Stimulated activated memory B cell treated with anti-CD40 and anti-IgM and Interleukin-4, amounts not matched to agents 10 μg/mL and 1 μg/mL and 100 μg/mL, for 72 hours (primary cell): ENCODE measurements at places on chromosomes 6 and 20.

DNA sequence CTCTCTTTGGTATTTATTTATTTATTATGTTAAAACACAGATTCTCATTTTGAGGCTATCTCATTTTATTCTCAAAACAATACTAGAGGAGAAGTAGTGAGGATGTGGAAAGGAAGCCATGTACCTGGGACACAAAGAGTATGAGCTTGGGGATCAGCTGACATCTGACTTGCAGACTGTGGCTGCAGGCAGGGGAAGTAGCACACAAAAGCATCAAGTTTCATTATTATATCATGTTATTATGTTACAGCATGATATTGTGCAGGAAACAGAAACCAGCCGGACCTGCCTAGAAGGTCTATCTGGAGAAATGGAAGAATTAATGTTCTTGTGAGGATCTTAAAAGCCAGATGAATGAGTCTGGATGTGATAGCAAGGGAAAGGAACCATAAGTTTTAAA lies 248.2 kb downstream of the KHDC1L start:
- peak; percentile 68 for ATAC-seq

- peak; percentile 94 for ATAC-seq
These were observed 120.8 kb downstream of the BACH2 start for GRCh38 chr6:90175627-90176538.

- no peak for ATAC-seq
These were observed 622.2 kb downstream of the DOK5 start for GRCh38 chr20:55097621-55098020.

GRCh38 chr6:83870649-83871048 lies 11.2 kb downstream of the CYB5R4 start:
- ATAC-seq, result no peak

DNA sequence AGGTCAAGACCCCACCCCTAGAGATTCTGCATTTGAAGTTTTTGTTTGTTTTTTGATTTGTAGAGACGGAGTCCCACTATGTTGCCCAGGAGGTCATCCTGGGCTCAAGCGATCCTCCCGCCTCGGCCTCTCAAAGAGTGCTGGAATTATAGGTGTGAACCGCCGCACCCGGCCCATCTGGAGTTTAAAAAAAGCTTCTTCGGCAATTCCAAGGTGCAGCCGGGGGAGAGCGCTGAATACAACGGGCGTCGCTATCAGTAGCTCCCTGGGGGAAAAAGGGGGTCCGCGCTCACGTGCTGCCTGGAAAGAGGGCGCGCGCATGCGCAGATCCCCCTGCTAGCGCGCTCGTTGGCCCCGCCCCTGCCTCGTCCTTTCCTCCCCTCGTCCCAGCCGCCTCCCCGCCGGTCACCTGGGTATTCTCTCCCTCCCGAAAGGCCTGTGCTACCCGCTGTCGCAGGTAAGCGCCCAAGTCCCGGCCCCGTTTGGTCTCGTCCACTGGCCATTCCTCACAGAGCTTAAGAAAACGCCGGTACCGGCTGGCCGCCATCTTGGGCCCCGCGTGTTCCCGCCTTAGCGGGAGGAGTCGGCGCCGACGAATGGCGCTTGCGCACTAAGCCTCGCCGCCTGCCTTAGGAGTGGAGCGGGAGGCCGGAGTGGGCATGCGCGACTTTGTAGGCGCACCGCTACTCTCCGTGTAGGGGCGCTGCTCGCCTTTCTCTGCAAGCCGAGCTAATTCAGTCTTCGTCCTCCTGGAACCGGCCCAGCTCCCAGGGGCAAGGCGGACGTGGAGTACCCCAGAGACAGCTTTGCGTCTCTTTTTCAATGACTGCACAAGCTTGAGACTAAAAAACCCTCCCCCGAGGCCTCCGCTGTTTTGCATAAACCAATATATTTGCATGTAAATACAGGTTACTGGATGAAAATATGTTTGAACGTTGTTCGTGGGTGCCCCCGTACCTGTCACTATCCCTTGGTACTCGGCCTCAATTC lies at the start of gene UQCC2:
UQCC2 (minus strand) TSS at position 561 of the 990 bp plus-strand sequence; CDS start at position 547, 14 bp downstream.
- peak; percentile 96 for ATAC-seq

DNA sequence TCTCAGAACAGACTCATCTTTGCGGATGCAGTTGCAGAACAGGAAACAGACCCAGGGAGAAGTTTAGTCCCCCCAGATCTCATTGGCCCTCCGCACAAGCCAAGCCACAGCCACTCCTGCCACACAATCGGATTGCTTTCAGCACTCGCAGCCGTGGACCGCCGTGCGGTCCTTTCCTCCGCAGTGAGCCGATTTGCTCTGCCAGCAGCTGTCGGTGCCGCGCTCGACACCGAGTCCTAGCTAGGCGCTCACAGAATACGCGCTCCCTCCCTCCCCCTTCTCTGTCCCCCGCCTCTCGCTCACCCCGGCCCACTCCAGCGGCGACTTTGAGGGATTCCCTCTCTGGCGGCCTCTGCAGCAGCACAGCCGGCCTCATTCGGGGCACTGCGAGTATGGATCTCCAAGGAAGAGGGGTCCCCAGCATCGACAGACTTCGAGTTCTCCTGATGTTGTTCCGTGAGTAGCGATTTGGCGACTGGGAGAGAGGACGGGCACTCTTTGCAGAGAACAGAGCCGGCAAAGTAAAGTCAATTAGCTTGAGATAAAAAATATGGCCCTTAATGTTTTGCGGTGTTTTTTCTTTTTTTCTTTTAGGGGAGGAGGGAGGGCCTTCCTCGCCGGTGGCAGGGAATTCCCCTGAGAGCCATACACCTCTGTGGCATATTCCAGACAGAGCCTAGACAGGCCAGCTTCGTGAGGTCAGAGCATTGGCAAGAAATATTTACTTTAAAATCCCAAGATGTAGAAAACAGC lies at the start of gene LAMP5:
LAMP5 (plus strand) TSS at position 130 of the 753 bp plus-strand sequence; CDS start at position 393, 263 bp downstream.
- no peak for ATAC-seq

GRCh38 chr20:8438748-8439147 lies 306.7 kb downstream of the PLCB1 start:
- ATAC-seq, result no peak

- ATAC-seq, result no peak
These were observed 427.3 kb upstream of the FLRT3 start for GRCh38 chr20:14764511-14765369.

- no peak for ATAC-seq
These were observed 31.8 kb downstream of the PXDC1 start for GRCh38 chr6:3719462-3720308.

- ATAC-seq, result no peak
These were observed 68.9 kb upstream of the PHACTR2 start for GRCh38 chr6:143608906-143609305.

- ATAC-seq, result no peak
These were observed 41.9 kb downstream of the KCTD20 start for GRCh38 chr6:36484736-36485135.

DNA sequence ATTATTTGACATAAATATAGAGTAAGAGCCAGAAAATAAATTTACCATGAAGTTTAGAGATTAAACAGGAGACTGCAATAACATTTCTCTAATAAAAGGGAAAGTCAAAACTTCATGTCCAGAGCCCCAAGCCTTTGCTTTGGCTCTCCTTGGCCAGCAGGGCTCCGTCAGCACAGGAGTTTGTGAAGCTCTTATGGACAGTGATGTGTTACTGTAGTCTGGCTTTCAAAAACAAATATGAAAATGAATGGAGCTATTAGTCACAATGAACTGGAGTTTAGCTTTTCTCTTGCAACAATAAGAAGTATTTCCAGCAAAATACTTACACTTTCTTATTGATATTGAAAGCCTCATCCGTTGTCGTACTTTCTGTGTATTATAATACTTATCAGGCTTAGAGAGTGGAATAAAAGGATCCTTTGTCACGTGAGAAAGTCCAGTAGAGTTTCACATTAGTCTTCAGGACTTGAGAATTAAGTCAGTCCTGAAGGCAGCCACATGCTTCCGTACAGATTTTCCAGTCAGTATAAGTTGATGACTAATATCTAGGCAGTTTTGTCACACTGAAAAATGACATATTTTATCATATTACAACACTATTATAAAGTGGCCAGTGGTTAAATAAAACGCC lies 117.0 kb upstream of the PRL start:
- ATAC-seq, result no peak

DNA sequence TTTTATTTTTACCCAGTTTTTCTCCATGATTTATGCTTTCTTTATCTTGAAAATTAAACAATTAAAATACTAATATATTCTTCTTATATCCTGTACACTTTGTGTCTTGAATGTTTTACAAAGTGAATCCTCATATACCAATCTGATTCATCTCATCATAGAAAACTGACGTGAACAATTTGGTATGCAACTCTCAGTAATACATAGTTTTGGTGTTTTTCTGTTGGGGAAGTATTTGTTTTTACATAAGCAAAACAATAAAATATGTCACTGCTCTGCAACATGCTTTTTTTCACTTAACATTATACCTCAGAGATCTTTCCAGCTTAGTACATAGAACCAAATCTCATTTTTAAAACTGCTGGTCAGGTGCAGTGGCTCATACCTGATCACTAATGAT lies 14.7 kb downstream of the DNAAF9 start:
- ATAC-seq, result no peak

DNA sequence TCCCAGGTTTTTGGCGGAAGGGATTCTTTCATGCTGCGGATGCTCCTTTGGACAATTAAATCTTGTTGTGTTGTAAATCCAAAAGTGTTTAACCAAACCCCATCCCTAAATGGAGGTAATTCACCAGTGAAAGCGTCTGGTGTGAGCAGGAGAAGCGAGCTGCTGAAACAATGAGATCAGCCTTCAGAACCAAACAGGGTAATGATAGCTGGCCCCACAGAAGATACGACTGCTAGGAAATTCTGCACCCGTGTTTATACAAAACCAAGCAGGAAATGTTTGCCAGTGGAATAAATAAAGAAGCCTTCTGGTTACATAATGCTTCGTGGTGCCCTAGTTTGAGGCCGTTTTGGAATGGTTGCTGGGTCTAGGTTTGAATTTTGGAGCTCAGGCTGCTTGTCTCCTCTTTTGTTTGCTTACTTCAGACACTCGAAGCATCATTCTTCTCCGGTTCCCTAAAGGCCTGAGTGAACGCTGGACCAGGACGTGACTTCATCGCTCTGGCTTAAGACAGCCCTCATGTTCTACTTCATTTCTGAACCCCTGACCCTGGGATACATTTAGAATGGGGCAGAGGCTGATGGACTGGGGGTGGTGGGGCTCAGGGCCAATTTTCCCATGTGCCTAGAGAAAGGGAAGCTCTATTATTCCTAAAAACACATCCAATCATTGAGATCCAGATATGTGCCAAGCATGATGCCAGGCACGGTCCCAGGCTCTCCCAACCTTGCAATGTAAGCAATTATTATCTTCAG lies 61.6 kb upstream of the JAG1 start:
- ATAC-seq, result no peak

GRCh38 chr20:37461405-37461804 lies 59.6 kb upstream of the NNAT start:
- no peak for ATAC-seq

GRCh38 chr20:45798935-45799642 lies 7.3 kb downstream of the DNTTIP1 start:
- ATAC-seq, result peak; percentile 81

- ATAC-seq, result no peak
These were observed 18.6 kb upstream of the BCAS4 start for GRCh38 chr20:50776122-50776817.

- ATAC-seq, result peak; percentile 82
These were observed 11.0 kb downstream of the UQCC2 start for GRCh38 chr6:33700391-33701050.

- no peak for ATAC-seq
These were observed 263.9 kb downstream of the FARS2 start for GRCh38 chr6:5525209-5525608.

- no peak for ATAC-seq
These were observed 60.5 kb downstream of the NRN1 start for GRCh38 chr6:5946181-5946580.

DNA sequence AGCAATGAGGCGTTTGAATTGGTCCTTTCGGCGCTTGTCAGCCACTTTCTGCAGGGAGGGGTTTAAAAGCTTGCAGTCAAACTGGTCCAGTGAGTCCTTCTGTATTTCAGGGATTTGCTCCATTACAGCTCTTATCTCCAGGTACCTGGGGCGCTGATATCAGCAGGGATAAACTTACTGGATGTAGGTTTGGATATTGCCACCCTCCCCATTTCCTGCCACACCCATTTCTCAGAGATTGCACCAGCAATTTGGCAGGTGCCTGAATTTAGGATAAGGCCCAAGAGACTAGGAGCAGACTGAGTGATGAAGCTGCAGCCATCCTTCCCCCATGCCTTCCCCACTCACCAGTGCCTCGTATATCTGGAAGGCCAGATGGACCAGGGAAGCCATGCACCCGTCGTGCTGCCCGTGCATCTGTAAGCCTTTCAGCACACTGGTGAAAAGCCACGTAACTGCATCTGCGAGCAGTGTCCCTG lies 7.6 kb downstream of the POLR1C start:
- no peak for ATAC-seq

DNA sequence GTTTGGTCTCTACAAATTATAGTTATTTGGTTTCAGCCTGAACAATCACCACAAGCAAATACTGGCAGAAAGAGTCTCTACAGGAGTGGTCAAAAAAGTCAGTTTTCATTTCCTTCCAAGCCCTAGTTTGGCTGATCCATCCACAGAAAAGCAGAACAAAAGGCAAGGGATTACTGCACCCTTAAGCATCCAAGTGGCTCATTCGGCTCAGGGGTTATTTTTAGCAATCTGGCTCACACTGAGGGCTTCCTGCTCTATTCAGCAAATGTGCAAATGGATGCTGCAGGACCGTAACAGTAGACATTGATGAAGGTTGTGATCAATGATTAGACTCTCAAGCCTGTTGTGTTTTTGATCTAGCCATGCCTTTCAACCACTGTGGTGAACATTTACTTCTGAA lies 62.2 kb upstream of the FABP7 start:
- ATAC-seq, result no peak

DNA sequence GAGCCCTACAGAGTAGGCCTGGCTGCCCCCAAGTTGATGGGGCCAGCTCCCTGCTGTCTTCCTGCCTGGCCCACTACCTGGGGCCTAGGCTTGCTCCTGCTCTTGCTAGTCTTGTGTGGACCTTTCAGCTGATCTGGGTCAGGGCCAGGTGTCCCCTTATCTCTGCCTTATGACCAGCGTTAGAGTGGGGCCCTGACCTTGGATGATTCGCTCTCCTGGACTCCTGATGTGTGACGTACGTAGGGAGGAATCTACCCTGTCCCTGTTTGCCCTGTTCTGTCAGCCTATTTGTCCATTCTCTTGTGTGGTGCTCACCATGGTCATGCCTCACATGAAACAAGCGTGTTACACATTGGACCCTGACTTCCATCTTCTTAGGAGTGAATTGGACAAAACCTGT lies 571.8 kb downstream of the QKI start:
- peak; percentile 16 for ATAC-seq

DNA sequence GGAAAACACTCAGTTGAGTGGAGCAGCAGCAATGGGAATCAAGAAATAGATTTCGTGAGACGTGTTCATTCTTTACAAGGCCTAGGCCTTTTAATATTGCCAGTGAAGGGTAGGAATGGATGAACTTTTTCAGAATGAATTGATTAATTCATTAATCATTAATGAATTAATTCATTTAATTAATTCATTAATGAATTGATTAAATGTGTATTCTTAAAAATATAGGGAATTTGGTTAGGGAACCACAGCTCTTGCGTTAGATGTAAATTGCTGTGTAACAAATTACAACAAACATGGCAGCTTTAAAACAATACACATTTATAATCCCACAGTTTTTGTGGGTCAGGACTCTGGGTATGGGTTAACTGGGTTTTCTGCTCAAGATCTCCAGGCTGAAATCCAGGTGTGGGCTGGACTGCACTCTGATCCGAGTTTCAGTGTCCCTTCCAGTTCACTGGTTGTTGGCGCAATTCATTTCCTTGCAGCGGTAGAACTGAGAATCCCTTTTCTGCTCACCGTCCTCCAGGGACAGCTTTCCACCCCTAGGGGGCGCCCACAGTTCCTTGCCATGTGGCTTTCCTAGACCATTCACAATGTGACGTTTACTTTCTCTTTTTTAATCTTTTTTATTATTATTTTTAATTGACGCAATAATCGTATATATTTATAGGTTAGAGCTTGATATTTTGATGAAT lies 32.8 kb upstream of the BCAS1 start:
- ATAC-seq, result peak; percentile 70

- ATAC-seq, result no peak
These were observed 54.6 kb downstream of the GJA10 start for GRCh38 chr6:89948876-89949275.
